ENCODE measurements at places on chromosomes 16 and 17.

DNA sequence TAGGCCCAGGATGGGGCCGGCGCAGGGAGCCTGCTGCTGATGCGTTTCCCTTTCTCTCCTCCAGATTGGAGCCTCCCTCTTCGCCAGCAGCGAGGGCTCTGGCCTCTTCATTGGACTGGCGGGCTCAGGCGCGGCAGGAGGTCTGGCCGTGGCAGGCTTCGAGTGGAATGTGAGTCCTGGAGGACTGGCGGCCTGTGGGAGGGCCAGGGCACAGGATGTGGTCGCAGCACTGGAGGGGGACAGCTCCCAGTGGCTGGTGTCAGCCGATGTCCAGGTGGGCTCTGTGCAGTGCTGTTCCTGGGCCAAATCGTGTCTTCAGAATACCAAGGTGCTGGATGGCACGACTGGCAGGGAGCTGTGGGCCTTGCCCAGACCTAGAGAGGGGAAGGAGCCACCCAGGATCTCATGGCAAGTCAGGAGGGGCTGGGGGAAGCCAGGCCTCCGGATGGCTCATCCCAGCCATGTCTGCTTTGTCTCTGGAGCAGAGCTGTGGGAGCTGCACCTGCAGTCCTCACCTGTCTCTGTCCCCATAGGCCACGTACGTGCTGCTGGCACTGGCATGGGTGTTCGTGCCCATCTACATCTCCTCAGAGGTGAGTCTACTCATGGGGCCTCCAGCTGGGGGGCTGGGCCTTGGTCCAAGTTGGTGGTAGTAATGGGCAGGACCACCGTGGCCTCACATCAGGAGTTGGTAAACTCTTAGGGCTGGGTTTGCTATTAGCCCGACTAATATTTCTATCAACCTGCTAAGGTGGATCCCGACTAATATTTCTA is 7.3 kb downstream of the SLC5A10 start:
- no peak for DNase-seq

- peak; percentile 17 for DNase-seq
These were observed 27.4 kb upstream of the SLC38A10 start for GRCh38 chr17:81322271-81323082.

DNA sequence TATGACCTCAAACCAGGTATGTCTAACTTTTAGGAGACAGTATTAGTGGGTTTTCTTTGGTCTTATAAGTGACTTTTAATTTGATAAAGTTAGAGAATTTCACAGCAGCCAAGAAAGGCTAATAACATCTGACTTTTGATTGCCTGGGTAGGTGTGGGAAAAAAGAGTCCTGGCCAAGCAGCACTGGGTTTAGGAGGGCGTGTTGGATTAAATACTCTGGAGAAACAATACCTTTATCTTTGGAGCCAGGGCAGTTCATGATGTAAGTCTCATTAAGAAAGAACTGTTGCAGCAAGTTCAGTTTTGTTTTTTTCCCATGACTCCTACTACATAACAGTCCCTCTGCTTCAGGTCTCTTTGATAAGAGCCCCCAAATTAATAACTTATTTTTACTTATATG is 26.7 kb upstream of the MRC2 start:
- DNase-seq: no peak

DNA sequence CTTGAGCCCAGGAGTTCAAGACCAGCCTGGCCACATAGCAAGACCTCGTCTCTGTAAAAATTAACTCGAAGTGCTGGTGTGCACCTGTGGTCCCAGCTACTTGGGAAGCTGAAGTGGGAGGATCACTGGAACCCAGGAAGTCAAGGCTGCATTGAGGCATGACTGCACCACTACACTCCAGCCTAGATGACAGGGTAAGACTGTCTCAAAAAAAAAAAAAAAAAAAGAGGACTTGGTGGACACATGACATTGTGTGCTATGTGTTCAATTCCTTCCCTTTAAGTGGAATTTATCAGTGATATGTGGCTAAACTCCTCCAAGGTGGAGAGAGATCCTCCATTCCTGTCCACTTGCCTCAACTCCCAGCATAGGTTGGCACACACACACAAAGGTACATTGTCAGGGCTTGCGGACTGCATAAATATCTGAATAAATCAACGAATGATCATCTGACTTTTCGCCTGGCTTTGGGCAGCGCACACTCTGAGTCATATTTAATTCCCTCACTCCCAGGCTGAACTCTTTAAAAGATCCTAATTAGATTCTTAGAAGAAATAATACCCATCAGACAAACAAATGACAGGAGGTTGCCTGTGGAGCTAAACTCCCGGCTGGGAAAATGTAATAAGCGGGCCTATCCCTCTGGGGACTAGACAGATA is 25.0 kb upstream of the SYT17 start:
- no peak for DNase-seq

GRCh38 chr16:23519282-23519681 is 9.0 kb upstream of the GGA2 start:
- DNase-seq: no peak

- peak; percentile 49 for DNase-seq
These were observed 10.6 kb upstream of the NUP85 start for GRCh38 chr17:75194879-75195278.

GRCh38 chr17:78476973-78477372 is 98.5 kb downstream of the PGS1 start:
- no peak for DNase-seq

DNA sequence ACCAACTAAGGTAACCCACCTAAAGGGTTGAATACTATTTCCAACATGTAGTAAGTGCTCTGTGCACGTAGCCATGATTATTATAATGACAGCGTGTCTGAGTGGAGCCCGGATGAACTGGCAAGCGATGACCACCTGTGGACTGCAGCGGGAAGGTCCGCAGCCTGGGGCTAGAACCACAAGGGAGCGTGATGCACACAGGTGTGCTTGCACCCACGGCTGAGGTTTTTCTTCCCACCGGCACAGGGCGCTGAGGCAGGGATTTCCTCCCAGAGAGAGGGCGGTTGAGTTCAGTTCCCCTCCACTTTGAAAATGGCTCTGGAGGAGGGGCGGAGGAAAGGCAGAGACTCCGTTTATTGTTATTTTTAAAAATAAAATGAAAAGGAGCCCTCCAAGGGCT is 221.7 kb upstream of the HSBP1 start:
- DNase-seq: no peak

DNA sequence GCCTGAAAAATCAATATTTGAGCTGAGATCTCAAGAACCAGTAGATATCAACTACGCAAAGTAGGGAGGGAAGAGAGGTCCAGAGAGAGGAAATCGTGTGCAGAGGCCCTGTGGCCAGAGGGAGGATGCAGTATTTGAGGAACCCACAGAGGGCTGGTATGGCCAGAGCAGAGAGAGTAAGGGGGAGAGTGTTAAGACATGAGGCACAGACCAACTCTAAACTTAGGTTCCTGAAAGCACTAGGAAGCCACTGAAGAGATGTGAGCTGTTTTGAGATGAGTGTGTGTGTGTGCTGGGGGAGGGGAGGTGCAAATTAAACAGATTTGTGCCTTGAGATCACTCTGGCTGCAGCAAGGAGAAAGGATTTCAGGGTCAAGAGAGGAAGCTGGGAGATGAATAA is 10.9 kb downstream of the SLC13A2 start:
- DNase-seq: no peak

DNA sequence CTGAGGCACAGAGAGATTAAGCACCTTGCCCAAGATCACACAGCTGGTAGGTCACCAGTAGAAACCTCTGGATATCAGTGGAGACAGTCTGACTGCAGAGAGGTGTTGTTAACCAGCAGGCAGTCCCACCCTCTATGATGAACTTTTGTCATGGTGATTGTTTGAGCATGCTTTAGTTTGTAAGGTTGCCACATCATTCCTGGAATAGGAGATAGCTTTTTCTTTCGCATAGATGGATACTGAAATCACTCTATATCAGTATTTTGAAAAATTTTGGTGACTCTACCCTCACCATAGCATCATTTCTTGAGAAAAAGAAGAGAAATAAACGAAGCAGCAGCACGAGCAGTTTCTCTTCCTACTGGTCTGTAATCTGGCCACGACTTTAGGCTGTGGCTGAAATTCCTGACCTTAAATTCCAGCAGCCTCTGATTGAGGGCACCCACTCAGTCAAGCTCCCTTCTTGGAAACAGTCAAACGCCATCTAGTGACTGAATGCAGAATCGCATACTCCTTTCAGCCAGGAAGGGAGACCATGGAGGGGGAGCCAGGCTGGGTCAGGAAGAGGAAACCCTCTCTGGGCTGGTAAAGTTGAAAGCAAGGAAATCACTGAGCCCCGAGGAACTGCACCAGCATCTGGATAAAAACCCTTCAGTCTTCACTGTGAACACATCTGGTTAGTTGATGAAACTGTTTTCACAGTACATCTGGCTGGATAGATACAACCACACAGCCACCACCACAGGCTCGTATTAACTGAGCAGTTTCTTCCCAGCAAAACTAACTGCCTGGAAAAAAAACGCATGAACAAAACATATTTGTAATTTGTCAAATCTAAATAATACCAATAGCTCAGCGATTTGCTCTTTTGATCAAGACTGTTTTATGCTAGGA is 108.5 kb upstream of the XYLT1 start:
- peak; percentile 89 for DNase-seq

DNA sequence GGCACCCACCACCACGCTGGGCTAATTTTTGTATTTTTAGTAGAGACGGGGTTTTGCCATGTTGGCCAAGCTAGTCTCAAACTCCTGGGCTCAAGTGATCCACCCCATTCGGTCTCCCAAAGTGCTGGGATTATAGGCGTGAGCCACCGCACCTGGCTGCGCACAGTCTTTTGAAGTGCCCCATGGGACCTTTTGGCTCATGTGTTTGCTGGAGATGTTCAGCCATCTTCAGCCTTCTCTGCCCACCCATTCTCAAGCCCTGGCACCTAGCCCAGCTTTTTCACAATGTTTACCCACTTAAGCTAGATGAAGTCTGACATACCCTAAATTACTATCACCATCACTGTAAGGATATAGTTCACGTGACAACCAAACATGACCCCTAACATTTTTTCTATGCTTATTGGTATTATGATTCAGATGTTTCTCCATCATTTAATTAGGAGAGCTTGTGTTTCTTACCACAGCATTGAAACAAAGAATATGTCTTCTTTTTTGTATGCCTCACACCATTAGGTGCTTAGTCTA is 32.3 kb downstream of the PECAM1 start:
- DNase-seq: peak; percentile 50

DNA sequence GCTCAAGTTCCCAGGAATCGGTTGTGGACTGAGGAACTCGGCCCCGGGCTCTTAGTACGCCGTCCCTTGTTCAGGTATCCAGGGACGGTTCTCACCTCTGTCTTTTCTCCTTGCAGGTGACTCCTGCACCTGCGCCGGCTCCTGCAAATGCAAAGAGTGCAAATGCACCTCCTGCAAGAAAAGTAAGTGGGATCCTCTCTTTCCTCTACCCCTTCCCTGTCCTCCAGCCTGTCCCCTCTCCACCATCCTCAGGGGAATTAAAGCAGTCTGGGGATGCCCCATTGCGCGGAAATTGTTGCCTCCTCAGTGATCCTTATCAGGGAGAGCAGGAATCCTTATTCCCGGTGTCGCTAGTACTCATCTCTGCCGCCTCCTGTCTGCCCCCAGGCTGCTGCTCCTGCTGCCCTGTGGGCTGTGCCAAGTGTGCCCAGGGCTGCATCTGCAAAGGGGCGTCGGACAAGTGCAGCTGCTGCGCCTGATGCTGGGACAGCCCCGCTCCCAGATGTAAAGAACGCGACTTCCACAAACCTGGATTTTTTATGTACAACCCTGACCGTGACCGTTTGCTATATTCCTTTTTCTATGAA is 585 bp downstream of the MT2A start:
- DNase-seq: no peak

GRCh38 chr17:19733953-19734526 is 14.1 kb downstream of the ALDH3A1 start:
- no peak for DNase-seq

GRCh38 chr16:71671165-71671564 is 45.2 kb downstream of the MARVELD3 start:
- DNase-seq: no peak

DNA sequence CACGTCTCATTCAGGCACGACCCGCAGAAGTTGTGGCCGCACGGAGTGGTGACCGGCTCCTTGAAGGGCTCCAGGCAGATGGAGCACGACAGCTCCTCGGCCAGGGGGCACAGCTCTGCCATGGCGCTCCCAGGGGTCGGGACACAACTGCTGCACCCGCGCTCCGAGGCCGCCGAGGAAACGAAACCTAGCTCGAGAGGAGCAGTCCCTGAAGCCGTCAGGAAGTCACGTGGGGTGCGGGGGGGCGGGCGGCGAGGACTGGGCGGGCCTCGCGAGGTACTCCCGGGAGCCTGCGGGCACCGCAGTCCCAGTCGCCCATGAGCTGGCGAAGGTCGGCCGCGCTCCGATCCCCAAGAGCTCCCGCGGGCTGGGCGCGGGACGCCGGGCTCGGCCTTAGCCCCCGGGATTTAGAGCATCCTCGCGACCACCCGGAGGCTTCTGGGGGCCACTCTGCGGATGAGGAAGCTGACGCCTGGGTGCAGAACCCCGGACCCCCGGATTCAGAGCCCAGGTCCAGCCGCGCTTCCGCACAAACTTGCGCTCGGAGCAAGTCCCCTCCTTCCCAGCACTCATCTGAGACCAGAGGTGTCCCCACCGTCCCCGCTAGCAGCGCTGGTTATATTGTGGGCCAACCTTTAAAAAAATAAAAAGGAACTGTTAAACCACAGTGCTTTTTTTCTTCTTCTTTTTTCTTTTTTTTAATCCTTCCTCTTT is at the start of gene TRIM25:
TSS of gene TRIM25 (minus strand) at position 183 of the 714 bp plus-strand sequence. CDS start at position 122, 61 bp downstream.
- peak; percentile 88 for DNase-seq

DNA sequence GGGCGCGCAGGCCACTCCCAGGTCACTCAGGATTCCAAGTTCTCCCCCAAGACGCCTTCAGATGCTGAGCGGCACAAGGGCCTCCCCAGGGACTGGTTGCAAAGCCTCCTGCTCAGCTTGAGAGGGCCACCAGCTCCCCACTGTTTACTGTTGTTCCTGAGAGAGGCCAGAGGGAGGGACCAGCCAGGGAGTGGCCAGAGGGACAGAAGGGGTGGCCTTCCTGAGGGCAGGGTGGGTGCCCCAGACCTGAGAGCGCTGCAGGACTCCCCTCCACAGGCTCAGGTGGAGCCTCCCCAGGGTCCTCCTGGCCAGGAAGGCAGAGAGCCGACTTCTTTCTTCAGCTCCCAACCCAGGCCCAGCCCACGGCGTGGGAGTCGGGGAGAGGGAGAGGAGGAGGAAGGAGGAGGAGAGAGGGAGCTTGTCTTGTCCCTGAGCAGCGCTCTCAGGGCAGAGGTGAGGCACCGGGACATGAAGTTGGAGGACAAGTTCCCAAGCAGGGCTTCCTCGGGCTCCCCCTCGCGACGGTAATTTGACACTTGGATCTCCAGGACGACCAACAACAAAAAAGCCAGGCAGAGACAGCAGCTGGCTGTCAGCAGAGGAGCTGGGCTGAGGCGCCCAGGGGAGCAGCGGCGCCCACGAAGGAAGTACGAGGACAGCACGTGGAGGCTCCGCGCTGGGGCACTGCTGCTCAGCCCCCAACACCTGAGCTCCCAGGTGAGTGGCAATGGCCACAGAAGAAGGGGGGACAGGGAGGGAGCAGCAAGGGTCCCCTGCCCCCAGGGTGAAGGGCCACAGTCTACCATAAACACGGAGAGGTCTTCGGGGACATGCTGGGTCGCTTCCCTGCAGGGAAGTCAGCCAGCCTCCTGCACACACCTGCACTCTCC is 497 bp downstream of the SMIM5 start:
- peak; percentile 87 for DNase-seq

DNA sequence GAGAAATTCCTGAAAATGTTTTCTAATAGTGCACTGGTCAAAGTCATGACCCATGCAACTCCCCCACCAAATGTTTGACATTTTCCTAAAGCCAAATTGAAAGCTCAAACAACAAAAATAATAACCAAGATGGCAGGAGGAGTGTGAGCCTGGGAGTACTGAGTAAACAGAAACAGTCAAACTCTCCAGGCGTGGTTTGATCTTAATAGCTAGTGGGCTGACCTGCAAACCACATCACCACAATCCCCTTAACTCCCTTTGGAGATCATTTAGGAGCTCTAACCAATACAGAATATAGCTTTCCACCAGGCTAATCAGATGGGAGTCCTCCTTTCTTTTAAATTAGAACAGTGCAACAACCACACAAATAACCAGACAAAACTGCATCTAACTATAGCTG is 19.2 kb upstream of the MEIOC start:
- no peak for DNase-seq

All from AG10803 (cell line).